ENCODE measurements at places on chromosomes 11 and 22.

GRCh38 chr22:28817919-28818859 is 17.8 kb upstream of the XBP1 start:
- DNase-seq: no peak

DNA sequence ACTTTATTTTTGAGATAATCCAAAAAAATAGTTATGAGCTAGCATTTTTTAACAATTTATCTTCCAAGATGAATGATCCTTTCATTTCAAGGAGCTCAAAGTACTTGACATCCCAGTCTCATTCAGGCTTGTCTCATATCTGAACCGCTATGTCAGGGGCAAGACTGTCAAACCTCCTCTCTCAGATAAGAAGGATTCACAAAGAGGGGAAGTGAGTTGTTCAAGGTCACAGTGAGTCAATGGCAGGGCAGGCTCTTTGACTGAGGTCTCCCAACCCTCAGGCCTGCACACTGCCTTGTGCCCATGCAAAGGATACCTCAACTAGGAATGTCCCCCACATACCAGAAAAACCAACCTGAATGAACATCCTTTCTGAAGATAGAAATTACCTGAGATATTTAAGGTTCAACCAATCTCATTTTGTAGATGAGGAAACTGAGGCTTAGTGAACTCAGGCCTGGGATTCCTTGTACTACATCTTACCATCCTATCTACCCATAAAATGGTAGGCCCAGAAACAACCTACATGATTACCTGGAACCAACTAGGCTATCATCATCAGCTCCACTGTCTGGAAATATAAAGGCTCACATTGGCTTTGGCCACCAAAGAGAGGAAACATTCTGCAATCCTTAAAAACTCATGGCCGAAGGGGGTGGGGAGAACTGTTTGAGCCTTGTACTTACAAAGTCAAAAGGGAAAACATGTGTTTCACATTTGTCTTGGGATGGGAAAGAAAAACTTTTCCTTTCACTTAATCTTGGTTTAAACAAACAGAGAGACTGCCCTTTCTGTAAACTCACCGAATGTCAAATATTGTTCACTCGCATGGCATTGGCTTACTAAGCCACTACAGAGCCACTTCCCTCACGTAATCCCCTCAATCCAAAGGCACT is 51.1 kb downstream of the LIF start:
- no peak for DNase-seq

DNA sequence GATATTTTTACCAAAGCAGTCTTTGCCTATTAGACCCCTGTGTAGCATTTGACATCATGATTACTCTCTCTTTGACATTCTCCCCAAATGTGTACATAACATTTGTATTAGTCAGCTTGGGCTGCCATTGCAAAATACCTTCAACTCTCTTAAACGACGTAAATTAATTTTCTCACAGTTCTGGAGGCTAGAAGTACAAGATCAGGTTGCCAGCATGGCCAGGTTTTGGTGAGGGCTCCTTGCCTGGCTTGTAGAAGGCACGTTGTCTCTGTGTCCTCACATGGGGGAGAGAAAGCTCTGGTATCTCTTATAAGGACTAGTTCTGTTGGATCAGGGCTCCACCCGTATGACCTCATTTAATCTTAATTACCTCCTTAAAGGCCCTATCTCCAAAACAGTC is 12.3 kb upstream of the DLAT start:
- DNase-seq: no peak

DNA sequence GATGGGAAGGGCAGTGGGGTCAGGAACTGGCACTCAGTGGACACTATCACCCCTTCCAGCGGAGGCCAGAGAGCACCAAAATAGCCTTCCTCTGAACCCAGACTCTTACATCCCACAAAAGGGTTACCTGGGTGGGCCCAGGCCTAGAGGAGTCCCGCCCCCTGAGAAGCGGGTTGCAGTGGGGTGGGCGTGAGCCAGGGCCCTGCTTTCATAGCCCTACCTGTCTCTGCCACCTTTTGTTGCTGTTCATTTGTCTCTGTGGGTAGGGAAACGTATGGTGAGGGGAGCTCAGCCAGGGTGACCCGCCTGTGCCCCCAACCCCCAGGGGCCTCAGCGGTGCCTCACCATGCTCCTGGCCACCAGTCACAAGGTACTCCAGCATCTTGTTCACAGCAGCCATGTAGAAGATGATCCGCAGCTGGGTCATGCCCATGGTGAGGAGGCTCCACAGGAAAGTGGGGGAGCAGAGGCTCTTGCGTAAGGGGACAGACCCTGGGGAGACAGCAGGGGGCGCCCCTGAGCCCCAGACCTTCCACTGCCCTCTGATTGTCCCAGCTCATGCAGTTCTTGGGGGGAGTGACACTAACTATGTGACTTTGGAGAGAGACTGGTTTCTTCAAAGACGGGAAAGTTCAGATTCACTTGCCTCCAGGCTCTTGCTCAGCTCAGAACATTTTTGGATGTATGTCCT is 24.0 kb downstream of the SLC43A1 start:
- DNase-seq: peak; percentile 56

- no peak for DNase-seq
Observed at GRCh38 chr11:123364080-123364479, 66.0 kb upstream of the GRAMD1B start.

DNA sequence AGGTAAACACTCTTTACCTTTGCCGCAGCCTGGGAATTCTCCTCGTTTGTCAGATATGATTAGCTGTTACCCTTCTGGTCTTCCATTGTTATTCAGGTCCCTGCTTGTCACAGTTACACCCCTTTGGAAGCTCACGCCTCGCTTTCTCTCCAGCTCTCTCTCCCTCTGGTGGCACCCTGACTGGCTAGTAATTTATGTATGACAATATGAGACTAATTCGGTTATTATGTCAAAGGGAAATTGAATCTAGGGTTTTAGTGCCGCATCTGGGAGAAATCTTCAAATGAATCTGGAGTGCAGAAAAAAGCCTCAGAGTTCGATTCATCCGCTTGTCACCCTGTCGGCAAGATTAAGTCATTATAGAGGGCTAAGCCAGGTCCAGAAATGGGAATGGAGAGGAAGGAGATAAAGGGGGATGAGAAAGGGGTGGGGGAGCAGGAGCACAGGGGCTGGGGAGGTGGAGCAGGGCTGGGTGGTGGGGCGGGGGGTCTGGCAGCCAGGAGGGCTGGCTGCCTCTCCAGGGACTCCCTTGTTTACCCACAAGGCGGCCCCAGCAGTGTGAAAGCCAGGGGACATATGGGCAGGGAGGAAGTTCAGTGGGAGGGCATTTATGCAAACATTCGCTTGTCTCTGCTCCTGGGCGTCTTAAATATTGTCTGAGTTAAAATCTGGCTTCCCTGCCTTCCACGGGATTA is 179.0 kb upstream of the NECTIN1 start:
- no peak for DNase-seq

GRCh38 chr22:20248461-20248978 is 19.6 kb downstream of the RTN4R start:
- no peak for DNase-seq

- DNase-seq: peak; percentile 21
Observed at GRCh38 chr11:45805305-45806071, 539 bp downstream of the SLC35C1 start.

DNA sequence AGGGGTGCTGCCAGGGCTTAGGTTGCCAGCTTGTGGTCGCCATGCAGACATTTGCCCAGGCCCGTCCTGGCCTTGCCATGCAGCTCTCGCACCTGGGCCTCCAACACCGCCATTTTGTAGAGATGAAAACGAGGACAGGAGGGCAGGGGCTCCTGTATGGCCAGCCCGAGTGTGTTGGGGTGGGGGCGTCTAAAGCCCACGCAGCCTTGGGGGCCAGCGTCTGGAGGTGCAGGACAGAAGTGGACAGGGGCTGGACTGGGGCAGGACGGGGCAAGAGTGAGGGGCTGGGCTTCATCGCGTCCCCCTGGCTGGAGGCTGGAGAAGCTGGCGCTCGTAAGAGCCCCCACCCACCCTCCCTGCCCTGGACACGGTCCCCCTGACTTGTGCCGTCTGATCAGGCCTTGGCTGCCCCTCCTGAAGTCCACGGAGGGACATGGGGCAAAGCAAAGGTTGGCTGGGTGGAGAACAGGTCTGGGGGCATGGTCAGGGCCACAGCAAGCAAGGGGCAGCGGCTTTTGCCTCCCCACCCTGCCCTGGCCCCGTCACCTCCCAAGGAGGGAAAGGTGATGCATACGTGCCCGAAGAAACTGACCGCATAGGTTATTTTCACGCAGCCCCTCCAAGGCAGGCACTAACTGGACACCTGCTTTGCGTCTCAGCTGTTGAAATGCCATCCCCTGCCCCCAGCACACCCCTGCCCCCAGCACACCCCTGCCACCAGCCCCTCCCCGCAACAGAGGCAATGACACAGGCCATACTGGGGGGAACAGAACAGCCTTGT is 815 bp downstream of the TNNT3 start:
- DNase-seq: no peak

DNA sequence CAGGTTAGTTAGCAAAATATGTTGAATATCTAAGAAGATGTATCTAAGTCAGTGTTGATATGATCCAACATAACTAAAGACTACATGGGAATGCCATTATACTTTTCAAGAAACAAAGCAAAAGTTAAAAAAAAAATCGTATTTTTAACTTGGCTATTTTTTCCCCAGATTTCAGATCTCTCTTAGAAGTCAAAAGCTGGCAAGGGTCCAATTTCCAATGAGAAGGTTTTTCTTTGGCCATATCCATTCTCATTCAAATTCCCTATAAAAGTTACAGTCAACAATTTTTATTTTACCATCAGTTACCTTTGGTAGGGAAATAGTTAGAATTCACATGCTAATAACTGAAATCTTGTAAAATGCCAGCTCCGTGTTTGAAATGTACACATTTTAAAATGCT is 70.5 kb upstream of the FAT3 start:
- DNase-seq: no peak

- no peak for DNase-seq
Observed at GRCh38 chr11:31240340-31240904, 129.1 kb downstream of the DCDC1 start.

- DNase-seq: no peak
Observed at GRCh38 chr11:35842958-35843357, 100.9 kb upstream of the LDLRAD3 start.

DNA sequence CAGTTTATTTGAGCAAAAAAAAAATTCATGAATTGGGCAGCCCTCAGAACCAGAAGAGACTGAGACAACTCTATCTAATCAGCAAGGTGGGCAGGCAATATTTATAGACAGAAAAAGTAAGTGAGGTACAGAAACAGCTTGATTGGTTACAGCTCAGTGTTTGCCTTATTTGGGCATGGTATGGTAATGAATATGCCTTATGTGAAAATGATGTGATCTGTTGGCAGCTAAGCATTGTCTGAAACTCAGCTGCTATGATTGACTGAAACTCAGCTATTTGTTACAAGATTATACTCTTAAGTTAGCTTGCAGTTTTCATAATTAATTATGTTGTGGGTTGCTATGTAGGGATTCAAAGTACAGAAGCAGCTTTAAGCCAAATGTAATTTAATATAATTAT is 127.6 kb downstream of the CNTN5 start:
- DNase-seq: no peak

GRCh38 chr22:36136475-36136874 is 24.1 kb downstream of the APOL3 start:
- no peak for DNase-seq
